Activated CD8-positive, alpha-beta memory T cell treated with anti-CD3 and anti-CD28 coated beads, Interleukin-2, amount 50 U/mL, for 4 hours (primary cell): ENCODE measurements at places on chromosomes 2 and 18.

GRCh38 chr2:18855027-18855426, 265.7 kb upstream of the NT5C1B start:
- DNase-seq: no peak

DNA sequence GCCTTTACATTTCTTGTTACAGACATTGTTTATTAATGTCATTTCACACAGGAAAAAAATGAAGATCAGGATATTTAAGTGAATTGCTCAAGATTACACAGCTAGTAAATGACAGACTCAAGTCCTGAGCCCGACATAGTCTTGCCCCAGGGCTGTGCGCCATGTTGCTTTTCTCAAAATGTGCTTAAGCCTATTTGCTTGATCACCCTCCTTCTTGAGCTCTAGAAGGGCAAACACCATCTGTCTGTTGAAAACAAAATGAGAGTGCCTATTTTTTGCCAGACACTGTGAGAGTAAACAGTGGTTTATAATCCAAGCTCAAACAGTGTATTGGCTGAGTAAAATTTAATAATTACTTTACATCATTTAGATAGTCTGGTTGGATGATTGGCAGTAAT, 34.8 kb upstream of the HNMT start:
- DNase-seq: no peak

GRCh38 chr2:139080244-139080643, 300.1 kb upstream of the NXPH2 start:
- no peak for DNase-seq

DNA sequence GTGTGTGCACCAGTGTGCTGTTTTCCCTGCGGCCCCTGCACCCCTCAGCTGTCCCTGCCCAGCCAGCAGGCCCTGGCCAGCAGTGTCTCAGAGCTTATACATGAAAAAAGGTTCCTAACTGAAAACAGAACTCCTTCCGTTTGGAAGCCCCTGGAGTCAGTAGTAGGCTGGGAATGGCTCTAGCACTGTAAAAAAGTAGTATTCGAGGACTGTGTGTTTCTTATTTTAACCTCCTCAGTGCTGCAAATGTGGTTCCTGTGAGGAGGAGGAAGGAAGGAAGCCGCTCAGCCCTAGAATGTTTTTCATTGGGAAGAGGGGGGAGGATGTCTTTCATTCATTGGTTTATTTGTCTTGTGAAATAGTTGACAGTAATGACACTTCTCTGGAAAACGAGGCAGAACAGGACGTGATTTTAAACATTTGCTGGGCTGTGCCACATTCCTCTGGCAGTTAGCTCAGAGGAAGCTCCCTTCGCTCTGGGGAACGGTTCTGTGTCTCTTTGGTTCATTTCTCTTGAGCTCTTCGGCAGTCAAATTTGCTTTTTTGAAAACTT, 103.5 kb downstream of the SPTBN1 start:
- DNase-seq: no peak

- DNase-seq: no peak
These were observed 45.4 kb downstream of the RALBP1 start for GRCh38 chr18:9520666-9521065.

GRCh38 chr2:99836690-99837605, 305.4 kb downstream of the AFF3 start:
- no peak for DNase-seq

GRCh38 chr2:45706033-45706432, 54.6 kb downstream of the PRKCE start:
- DNase-seq: no peak

- no peak for DNase-seq
These were observed 363.3 kb downstream of the ZNF516 start for GRCh38 chr18:76131738-76132137.

GRCh38 chr18:8165095-8165494, 444.1 kb upstream of the RAB12 start:
- no peak for DNase-seq

GRCh38 chr18:28109781-28110560, 67.0 kb downstream of the CDH2 start:
- DNase-seq: no peak

DNA sequence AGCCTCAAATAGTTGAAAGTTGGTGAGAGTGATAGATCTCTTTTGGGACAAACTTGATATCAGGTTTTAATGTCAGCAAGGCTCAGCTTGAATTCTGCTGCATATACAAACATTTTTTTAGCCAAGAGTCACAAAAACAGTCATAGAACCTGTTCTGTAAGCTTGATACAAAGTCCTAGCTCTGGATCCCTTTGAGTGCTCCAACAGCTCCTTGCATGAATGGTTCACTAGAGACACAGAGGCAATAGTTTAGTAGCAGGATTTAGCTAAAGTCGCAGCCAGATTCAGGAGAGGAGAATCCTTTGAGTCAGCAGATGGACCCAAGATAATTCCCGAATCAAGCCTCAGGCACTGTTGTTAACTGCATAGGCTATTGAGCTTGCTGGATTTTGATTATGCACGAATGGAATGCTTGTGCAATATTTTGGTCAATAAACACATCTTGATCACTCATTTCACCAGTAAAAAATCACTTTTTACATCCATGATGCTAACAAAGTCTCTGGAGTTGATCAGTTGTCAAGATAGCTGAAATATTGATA, 148.6 kb downstream of the KLHL14 start:
- no peak for DNase-seq

DNA sequence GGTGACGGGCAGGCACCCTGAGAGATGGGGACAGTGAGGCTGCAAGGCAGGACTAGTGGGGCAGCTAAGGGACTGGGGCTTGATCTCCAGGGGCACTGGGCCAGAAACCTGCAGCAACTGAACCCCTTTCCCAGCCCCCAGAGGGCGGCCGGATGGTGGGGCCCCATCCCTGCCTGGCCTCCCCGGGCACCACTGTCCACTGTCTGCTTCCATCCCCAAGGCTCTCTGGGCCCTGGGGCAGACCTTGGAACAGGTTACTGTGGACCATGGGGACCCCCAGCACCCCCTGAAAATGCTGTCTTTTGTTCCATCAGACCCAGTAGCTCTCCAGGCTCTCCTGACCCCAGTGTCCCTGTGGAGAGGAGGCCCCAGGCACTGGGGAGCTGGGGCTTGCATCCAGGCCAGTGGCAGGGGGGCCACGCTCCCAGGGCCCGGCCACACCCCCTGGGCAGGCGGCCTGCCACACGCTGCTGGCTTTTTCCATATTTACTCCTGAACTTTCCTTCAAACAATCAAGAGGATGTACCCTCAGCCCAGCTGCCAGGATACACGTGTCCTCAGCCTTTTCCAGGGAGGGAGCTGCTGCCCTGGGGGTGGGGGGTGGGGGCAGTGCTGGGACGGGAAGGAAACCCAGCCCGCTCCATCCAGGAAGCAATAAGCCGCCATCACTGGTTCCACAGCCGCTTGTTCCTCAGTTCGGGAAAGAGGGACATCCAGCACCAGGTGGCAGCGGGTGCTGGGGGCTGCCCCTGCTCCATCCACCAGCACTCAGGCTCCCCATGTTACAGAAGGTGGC, 102.3 kb upstream of the ODC1 start:
- DNase-seq: no peak

- DNase-seq: no peak
These were observed 1088.9 kb upstream of the PIK3C3 start for GRCh38 chr18:40866013-40866645.

DNA sequence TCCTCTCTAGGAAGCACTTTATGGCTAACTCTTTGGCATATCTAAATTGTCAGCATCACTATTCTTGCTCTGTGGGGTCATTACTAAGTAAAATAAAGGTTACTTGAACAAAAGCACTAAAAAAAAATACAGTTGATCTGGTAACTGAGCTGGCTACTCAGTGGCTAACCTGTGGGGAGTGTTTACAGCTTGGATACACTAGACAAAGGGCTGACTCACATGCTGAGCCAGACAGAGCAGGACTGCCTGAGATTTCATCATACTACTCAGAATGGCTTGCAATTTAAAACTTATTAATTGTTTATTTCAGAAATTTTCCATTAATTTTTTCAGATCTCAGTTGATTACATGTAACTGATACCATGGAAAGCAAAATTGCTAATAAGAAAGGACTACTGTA, 1690.4 kb upstream of the SLC39A10 start:
- no peak for DNase-seq

- no peak for DNase-seq
These were observed 36.1 kb downstream of the LIMS1 start for GRCh38 chr2:108570416-108570815.

DNA sequence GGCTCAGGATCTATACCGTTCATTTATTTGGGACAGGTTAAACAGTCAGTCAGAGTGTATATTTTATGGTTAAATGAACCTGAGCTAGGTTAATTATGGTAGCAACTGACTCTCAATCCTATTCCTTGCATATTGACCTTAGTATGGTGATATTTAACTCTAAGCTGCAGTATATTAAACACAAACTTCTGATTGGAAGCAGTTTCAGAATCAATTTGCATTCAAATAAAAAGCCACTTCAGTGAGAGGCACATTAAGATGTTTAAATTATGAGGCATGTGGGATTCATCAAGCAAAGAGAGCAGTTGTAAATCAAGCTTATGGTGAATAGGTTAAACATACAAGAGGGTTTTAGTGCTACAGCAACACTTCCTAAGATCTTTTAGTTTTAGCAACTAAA, 40.4 kb downstream of the FRZB start:
- DNase-seq: no peak

DNA sequence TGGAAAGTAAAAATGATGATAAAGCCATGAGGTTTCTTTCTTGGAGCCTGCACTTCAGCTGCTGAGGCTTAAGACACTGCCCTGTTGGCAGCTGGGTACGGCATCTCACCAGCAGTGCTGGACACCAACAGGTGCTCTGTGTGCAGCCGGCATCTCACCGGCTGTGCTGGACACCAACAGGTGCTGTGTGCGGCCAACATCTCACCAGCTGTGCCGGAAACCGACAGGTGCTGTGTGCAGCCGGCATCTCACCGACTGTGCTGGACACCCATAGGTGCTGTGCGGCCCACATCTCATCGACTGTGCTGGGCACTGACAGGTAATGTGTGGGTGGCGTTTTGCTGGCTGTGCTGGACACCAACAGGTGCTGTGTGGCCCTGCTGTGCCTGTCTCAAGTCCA, 190.8 kb downstream of the TMEM18 start:
- DNase-seq: no peak

- no peak for DNase-seq
These were observed 25.3 kb downstream of the ITM2C start for GRCh38 chr2:230889911-230890601.

DNA sequence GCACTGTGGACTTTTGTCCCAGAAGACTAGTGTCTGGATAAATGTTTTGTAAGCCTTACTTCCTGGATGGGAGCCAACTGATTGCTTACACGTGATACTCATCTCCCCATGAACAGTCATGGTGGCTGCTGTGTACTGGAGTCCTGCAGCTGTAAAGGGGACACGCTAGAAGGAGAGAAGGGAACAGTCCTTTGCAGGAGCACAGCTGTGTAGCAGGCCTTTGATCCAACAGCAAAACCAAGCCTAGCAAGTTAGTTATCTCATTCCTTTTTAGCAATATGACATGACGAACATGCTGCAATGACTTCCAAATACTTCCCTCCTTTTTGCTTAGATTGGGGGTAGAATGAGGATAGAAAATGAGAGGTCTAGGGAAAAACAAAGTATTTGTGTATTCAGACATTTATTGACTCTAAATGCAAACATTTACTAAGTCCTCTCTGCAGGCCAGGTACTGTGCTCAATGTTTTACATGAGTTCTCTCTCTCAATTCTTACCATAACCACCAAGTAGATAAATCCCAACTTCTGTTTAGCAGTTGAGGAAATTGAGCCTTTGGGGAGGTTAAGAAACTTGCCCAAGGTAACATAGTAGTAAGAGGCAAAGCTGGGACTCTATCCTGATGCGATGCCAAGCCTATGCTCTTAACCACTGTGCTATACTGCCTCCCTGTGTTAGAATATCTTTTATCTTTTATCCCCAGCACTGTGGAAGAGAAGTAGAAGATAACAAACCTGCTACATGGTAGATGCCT, 55.4 kb upstream of the CD28 start:
- no peak for DNase-seq

DNA sequence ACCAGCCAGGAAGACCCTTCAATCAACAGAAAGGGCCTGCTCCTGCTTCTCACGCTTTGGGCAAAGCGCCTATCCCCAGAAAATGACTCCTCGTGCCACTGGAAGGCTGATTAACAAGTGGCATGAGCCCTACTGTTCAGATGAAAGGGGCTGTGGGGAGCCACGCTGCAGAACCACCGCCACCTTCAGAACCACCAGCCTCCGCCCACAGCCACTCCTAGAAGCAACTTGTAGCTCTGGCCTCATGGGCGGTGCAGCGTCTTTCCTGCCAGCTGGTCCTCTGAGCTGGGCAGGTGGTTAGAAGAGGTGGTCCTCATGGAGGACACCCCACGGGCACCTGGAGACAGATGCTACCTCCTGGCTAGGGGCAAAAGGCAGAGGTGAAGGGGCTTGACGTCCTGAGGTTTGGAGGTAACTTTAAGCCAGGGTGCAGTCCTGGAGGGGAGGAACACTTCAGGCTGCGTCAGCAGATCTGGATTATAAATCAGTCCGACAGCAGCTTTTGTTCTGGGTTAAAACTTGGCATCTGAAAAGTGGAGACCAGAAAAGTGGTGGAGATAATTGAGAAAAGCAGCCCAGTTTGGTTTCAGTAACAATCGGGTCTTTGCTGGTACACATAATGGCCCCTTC, 861 bp upstream of the SEMA4C start:
- peak; percentile 60 for DNase-seq

DNA sequence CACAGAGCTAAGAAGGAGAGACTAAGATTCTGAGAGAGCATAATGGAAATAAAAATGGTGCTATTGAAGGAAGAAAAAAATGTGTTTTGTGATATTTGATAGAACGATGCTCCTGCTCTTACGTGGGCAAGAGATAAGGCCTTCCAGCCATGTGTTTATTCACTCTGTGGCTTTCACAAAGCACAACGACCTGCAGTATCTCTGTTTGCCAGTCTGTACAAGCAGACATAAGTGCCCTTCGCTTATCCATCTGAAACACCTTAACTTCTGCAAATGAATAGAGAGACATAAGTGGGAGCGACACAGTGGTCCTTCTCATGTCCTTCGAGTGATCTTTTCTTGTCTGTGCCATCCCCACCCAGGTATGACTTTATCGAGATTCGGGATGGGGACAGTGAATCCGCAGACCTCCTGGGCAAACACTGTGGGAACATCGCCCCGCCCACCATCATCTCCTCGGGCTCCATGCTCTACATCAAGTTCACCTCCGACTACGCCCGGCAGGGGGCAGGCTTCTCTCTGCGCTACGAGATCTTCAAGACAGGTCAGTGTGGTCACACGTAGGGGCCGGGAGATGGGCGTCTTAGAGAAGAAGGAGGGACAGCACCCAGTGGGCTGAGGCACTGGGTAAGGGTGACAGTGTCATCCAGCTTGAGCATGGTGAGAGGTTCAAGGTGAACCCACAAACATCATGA, 33.7 kb downstream of the NRP2 start:
- no peak for DNase-seq

- DNase-seq: no peak
These were observed 8.3 kb upstream of the RHOB start for GRCh38 chr2:20438334-20439192.

- DNase-seq: no peak
These were observed 135.8 kb downstream of the IKZF2 start for GRCh38 chr2:213015387-213016165.
